ENCODE measurements at places on chromosomes 3 and 15.

GRCh38 chr3:17500618-17501017, 241.8 kb downstream of the TBC1D5 start:
- DNase-seq, result no peak

DNA sequence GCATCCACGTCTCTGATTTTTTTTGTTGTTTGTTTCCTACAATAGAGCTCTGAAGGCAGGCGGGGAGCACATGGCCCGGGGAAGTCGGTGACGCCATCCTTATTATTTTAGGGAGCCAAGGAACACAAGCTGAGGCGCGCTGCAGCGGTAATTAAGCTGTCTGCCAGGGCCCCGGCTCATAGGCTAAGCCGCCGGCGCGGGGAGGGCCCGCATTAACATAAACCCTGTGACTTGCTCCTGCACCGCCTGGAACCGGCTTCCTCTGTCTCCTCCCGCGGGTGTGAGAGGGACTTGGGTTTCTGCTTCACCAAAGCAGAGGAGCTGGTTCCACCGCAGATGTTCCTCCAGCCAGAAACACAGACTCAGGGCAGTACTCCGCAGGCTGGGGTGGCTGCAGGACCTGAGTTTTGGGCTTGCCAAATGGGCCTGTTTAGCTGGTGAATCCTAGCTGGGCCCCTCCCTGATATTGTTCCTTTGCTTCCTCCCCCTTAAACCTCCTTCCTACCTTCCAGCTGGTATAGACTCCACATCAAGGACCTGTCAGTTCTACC, 25.3 kb downstream of the ANP32A start:
- DNase-seq, result peak; percentile 25

DNA sequence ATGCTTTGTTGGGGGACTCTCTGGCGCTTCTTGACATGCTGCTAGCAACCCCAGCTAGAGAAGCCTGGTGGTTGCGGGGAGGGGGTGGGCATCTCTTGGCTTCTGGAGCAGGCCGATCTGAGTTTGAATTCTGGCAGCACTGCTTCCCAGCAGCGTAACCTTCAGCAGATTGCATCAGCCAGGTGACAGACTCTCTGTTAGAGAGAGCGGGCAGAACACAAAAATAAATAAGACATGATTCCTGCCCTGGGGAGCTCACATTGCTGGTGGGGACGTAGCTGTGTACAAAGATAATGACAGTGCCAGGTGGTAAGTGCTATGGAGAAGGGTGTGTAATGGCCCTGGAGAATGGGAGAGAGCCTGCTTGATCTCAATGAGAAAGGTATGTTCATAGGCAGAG, 87.4 kb downstream of the THSD4 start:
- DNase-seq, result peak; percentile 81

GRCh38 chr3:54042259-54042823, 80.0 kb upstream of the CACNA2D3 start:
- DNase-seq, result no peak

- DNase-seq, result no peak
Observed at GRCh38 chr3:17742880-17743657, 638 bp upstream of the TBC1D5 start.

GRCh38 chr3:90011596-90011995, 904.2 kb downstream of the EPHA3 start:
- DNase-seq, result no peak

DNA sequence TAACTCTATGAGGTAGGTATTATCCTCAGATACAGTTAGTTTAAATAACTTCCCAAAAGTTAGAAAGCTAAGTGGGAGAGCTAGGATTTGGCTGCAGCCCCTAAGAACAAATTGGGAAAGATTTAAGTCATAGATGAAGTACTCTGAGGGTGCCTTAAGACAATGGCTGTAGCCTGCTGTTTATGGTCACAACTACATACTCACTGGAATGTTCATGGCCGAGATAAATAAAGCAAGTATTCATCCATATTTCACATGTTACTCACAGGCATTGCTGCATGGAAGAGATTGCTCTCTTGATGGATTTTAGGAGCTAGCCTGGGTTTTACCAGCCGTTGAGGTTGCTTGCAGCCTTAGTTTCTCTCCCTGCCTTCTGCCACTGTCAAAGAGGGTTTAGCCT, 145.0 kb downstream of the CMSS1 start:
- no peak for DNase-seq

DNA sequence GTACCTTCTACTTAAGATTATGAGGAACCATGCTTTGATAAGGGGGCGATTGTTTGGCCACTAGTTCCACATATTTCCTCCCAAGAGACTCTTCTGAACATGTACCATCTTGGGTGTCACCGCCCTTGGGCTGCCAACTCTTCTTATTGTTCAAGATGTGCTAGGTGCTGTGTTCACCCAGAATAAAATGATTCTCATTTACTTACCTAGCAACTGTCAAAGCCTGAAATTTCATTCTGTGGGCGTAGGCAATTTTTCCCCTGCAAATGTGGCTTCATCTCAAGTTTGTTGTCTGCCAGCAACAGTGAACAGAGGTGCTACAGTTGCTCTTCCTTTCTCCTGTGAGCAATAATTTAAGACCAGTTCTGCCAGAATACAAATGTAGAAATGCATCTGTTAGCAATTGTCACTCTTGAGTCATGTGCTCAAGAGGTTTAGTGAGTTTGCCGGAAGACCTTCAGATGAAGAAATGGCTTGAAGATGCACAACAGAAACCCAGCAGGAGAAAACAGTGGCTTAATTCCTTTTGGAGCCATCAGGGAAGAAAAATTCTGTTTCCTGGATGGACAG, 41.3 kb upstream of the RARB start:
- no peak for DNase-seq

DNA sequence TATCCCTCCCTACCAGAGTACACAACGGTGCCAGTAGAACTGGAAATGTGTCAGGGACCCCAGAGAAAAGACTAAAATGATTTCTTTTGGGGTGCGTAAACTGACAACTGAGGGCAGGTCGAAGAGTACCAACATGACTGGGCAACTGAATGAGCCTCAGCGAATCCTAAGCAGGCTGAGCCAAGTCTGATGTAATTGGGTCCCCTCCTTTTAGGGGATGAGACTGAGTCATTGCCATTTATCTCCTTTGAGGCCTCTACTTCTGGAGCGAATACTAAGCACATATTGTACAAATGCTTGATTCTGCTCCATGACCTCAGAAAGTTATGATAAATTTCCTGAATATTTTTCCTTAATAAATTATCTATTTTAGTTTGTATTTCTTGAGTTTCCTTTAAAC, 17.3 kb upstream of the GPR156 start:
- no peak for DNase-seq

DNA sequence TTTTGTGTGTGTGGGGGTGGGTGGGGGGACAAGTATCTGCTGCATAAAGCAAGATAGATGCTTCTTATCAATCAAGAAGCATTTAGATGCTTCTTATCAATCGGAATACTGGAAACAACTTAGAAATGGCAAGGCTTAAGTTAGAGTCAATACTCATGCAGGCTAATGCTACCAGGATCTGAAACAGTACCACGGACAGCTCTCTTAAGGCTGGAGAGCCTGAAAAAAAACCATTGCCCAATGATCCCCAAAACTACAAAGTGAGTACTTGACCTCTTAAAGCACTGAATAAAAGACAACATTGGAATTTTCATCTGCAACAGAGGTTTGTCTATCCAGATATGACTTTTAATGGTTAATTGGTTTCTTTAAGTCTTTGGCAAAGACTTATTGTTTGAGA, 262.3 kb downstream of the GAP43 start:
- DNase-seq, result no peak

- DNase-seq, result no peak
Observed at GRCh38 chr3:63578858-63579257, 73.6 kb upstream of the SNTN start.

DNA sequence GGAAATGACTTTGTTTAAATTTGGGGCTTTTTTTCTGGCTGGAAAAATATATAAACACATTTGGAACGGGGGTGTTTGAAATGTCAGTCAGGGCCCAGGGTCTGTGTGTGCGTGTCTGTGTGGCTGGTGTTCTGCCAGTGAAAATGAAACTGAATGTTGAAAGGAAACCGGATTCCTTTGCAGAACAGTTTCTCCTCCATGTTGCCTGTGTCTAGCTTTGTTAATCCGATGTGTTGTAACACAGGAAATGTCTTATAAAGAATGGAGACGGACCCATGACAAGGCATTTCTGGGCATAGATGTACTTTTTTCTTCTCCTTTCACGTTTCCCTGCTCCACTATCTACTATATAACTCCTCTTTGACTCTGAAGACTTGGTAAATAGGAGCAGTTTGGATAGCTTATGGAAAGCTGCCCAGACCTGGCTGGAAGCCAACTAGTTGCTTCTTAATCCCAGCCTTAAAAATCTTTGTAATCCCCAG, 2.8 kb downstream of the SQOR start:
- no peak for DNase-seq

DNA sequence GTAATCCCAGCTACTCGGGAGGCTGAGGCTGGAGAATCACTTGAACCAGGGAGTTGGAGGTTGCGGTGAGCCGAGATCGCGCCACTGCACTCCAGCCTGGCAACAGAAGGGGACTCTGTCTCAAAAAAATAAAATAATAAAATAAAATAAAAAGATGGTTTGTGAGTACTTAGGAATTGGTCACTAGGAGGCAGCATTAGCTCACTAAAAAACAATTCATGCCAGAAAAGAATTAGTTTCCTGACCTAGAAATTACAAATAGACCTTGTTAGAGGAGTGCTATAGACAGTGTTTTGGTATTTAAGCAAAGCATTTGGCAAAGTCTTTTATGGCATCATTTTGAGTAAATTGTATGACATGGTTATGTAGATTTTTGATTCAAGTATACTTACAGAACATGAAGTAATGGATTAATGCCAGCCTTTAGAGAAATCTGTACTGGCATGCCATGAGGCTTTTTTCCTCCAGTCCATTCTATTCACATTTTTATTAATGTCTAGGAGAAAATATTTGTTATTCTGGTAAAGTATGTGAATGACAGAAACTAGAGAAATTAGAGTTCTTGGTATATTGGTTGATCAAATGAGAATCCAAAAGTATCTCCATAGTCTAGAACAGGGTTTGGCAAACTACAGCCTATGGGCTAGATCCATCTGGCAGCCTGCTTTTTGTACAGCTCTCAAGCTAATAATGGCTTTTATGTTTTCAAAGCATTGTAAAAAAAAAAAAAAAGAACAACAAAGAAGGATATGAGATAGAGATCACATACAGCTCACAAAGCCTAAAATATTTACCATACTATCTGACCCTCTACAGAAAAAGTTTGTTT, 81.6 kb downstream of the LRRC49 start:
- DNase-seq, result no peak

GRCh38 chr15:27418726-27419125, 447.7 kb downstream of the GABRG3 start:
- DNase-seq, result peak; percentile 49

DNA sequence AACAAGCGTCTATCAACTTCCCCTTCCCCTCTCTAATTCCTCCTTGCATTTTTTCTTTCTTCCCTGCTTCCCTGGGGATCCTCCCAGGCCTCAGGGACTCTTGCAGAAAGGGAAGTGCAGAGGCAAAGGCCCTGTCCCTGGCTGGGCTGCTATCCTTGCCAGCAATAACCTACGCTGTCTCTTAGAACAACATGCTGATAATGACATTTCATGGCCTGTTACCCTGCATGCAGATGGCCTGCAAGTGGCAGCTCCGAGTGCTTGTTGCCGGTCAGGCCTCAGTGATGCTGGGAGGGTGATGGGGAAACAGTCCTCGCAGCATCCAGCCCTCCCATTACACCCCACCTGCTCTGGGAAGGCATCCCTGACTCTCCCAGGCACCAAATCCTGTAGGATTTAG, 167.6 kb downstream of the RAB11A start:
- DNase-seq, result no peak

DNA sequence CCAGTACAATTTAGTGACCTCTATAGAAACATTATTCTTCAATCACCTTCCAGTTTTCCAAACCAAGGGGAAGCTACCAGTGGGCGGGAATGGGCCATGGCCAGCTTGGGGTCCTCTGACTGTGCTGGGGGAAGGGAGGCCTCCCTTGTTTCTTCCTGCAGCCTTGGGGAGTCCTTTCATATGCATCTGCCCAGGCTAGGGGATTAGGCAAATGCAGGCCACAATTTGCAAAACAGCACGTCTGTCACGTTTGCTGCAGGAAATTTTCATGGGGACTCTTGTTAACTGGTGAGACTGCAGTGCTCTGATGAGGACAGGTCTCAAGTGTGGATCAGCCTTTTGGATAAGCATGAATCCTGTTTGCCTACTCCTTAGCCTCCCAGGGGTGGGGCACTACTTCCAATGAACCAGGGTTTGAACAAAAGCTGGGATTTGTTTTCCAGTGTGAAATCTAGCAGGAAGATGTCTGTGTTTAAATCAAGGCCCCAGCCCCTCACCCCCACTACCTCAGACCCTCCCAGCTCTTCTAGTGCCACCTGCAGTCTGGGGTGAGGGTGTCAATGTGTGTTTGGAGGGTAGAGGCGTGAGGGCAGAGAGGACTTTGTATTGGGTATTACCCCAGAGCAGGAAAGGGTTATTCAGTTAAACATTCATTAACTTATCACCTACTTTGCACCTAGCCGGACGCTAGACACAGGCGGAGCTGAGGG, 219.9 kb downstream of the OPA1 start:
- no peak for DNase-seq

DNA sequence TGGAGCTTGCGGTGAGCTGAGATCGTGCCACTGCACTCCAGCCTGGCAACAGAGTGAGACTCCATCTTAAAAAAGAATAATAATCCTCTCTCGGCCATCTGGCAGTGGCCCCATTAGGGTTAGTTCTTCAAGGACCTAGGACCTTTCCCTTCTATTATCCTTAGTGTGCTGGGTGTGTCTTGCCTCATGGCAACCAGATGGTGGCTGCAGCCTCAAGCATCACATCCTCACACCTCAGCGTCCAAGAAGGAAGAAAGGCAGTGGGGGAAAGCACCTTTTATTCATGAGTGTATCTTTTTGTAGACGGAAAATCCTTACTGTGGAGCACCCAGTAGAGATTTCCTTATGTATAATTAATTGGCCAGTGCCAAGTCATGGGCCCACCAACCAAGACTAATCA, 42.7 kb upstream of the TFRC start:
- no peak for DNase-seq

GRCh38 chr3:54123003-54123775, 837 bp downstream of the CACNA2D3 start:
- no peak for DNase-seq

DNA sequence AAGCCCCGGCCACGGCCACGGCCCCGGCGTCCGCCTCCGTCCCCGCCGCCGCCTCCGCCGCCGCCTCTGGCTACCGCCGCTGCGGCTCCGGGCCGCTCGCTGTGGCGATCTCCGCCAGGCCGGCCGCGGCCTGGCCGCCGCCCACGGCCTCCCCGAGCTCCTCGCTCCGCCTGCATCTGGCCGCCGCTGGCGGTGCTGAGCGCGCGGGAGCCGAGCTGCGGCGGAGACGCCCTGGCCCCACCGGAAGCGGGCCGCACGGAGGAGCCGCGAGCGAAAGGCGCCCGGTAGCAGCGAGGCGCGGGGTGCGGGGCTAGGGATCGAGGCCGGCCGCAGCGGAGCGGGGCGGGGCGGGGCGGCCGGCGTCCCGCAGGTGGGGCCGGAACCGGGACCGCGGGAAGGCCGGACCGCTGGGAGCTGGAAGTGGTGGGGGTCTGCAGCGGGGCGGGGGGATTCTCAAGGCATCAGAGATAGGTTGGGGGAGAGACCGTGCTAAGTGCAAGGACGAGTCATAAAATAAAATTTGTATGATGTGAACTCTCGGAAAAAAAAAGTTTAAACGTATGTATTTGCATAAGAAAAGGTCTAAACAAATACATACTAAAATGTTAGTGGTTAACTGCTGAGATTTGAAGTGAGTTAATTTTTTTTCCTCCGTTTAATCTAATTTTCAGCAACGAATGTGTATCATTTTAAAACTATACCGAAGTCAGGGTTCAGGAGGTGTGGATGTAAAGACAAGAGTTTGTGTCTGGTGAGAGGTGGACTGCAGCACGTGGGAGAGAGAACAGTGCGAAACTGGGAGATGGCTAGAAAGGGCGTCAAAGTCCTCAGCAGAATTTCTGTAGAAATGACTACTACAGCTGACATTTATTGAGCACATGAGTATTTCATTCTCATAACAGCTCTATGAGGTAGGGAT, at the start of gene AVEN:
Gene AVEN, minus strand, starts transcription at position 334 of the 919 bp plus-strand sequence. Its CDS starts 158 bp downstream, at position 176.
- peak; percentile 41 for DNase-seq

Measured in NCI-H2171 (cell line).